Astrocyte of the hippocampus (primary cell): ENCODE measurements at places on chromosomes 1 and 21.

DNA sequence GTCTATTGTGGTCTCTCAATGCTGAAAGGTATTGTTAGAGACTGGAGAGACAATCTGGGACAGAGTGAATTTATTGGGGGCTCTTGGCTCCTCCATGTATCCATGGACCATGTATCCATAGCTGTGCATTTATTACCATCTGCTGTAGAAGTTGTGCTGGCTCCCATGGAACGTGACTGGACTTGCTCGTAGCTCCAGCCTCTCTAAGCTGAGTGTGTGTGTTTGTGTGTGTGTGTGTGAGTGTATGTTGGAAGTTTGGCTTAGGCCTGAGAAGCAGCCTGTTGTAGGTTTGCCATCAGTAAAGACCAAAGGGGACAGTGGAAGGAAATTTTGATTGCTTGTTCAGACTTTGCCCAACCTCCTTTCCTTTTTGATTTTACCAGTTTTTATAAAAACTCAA is 105.7 kb upstream of the USP24 start:
- DNase-seq, result no peak

DNA sequence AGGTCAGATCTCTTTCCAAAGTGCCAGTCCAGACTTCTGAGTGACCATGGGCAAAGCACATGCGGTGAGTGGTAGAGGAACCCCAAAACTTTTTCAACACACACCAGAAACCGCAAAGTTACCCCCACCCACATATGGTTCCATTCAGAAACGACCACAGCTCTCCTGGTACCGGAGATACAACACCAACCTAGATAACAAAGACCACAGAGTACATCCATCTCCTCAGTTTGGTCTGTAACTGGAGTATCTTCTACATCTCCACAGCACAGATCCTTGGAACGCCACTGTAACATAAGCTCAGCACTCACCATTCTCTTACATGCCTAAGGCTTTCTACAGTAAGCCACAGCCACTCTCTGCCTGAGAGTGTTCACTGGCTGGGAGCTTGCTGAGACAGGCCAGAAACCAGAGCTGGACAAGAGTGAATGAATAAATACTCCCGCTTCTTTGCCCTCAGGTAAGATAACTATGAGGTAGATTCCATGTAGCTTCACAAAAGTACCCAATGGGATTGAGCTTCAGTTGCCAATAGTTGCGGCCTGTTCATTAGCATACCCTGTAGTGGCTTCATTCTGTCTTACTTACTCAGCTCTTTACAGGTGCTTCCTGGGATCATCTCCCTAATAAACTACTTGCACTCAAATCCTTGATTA is 81.8 kb downstream of the SMYD3 start:
- no peak for DNase-seq

GRCh38 chr1:97778718-97779117 is 142.1 kb downstream of the DPYD start:
- DNase-seq, result no peak

GRCh38 chr1:174659823-174660222 is 212.1 kb downstream of the GPR52 start:
- peak; percentile 73 for DNase-seq

- peak; percentile 2 for DNase-seq
Measured at GRCh38 chr1:79507770-79508169, 501.2 kb upstream of the ADGRL4 start.

DNA sequence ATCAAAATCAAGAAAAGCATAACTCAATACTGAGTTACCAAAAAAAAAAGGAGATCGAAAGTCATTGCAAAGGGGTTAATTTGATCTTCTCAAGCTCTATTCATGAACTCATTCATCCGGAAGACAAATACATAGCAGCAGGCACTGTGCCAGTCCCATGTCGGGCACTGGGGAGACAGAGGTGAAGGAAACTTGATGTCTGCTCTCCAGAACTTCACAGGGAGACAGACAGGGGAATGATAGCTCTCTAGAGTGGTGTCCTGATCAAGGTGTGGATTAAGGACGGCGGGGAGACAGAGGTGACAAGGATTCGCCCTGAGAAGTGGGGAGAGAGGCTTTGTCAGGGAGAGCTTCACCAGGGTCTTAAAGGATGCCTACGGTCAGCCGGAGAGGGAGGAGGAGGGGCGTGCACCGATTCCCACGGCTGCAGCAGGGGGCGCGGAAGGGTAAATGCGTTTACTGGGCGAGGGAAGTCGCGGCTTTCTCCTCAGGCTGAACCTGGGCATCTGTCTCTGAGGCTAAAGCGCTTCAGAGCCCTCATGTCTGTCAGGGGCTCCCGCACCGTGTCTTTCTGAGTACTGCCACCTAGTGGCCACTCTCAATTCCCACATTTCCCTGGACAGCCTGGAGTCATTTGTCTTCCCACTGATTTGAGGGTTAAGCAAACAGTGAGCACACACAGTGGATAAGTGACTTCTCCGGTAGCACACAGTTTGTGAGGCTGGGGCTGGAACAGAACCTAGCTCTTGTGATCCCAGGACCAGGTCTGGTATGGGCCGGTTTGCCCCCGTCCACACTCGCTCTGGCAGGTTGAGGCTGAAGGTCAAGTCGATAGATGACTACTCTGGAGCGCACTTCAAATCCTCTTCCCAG is 152.8 kb downstream of the TENT5C start:
- DNase-seq, result peak; percentile 91

- no peak for DNase-seq
Measured at GRCh38 chr21:18318156-18318555, 73.5 kb downstream of the CHODL start.

DNA sequence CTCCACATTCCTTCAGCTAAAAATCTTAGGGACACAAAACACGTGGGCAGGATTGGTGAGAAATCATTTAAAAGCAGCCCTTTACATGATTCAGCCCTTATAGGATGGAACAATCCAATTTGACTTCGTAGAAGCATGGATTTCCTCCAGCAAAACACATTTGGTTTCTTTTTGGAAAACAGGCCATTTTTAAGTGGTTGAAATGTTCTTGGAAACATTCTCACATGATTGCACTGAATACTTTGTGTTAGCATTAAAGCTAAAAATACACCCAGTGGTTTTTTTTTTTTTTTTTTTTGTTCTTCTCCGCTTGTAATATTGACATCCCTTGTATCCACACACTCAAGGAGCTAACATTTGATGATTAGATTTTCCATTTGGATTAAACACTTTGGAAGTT is 42.1 kb upstream of the ABCG1 start:
- DNase-seq, result no peak

DNA sequence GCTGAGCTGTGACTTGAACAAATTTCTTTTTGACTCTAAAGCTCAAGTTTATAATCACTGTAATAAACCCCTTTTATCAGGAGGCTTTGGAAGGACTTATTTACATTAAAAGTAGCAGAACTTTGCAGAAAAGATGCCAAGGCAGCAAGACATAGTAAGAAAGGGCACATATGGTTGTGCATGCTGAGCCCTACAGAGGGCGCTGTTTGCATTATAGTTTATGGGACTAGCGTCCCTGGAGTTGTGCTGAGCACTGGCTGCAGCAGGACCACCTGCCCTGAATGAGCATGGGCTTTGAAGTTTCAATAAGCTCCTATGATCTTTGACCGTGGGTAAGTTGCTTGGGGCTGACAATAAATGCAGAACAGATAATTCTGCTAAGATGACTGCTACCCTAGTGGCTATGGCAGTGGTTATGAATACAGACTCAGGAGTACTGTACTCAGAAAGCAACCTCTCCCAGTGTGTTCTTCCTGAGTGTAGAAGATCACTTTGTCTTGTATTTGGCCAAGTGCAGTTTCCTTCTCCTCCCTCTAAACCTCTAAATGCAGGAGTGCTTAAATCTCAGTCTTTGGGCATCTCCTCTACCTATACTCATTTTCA is 45.4 kb upstream of the USP1 start:
- DNase-seq, result peak; percentile 21

GRCh38 chr1:95679262-95679661 is 445.3 kb downstream of the RWDD3 start:
- DNase-seq, result no peak

GRCh38 chr1:209527993-209528717 is 55.4 kb upstream of the CAMK1G start:
- DNase-seq, result peak; percentile 13

DNA sequence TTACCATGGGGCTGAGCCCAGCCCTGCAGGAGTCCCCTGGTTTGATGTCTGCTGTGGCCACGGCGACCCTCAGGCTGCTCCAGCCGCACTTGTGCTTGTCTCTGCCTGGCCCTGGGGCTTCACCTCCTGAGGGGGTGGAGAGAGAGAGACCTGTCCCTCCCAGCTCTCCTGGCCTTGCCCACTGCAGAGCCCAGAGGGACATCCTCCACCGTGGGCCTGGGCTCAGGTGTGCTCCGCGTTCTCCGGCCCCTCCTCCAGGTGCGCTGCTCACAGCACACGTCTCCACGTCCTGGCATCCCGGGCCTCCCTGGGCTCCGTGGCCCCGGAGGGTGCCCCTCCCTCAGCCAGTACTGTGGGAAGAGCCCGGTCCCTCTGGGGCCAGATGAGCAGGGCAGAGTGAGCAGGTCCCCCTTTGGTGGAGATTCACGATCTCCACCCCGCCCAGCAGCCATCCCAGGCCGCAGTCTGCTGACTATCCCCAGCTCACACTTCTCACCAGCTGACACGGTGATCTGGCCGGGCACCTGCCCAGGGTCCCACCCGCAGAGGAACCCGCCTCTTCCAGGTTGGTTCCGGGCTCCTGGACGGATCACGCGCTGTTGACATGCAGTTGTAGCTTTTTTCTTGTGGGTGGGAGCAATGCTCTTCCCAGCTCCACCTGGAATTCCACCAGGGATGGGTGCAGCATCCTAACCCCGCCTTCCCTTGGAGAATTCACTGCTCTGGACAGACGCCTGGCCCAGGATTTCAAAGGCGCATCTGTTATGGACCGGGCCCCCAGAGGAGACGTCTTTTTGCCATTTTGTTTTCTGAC is 41.8 kb upstream of the POFUT2 start:
- no peak for DNase-seq

DNA sequence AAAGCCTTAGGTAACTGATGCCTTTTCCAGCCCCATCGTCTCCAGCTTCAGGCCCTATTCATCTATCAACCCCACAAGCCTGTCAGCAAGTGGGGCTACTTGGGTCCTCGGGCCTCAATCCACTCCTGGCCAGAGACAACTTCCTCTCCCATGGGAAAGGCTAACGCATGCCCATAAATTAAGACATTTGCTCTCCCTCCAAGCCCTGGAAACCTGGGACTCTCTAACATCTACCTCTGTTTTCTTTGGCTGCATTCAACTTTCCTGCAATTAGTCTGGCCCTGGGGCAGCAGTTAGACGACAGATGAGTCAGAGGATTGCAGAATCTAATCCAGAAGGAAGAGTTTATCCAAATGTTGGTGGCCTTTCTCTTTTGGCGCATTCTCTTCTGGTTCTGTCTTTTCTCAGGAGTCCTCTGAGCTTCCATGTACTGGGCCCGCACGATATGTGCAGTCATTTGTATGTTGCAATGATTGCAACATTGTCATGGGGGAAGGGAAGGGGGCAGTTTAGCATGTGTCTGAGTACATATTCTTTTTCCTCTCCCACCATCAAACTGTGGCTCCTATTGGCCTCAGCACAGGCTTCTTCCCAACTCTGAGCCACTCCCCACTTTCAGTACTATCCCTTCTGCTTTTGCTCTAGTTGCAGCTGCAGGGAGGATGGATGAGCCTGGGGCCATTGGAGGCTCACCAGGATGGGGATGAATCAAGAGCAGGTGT is 54.4 kb downstream of the NAV1 start:
- DNase-seq, result peak; percentile 86

- DNase-seq, result no peak
Measured at GRCh38 chr1:14435368-14436023, 163.0 kb upstream of the KAZN start.

DNA sequence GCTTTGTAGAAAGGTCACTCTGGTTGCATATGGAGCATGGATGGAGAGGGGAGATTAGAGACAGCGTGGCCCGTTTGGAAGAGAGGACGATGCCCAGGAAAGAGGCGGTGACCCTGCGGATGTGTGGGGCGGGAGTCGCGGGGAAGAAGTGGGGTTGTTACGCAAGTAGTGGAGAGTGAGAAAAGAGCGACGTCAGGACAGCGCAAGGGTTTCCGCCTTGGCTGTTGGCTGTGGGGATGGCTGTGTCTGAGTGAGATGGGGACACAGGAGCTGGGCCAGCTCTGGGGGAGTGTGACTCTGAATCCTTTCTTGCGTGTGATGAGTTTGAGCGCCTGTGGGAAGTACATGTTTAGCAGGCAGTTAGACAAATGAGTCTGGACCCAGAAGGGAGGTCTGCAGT is 3.8 kb downstream of the B4GALT2 start:
- DNase-seq, result no peak

DNA sequence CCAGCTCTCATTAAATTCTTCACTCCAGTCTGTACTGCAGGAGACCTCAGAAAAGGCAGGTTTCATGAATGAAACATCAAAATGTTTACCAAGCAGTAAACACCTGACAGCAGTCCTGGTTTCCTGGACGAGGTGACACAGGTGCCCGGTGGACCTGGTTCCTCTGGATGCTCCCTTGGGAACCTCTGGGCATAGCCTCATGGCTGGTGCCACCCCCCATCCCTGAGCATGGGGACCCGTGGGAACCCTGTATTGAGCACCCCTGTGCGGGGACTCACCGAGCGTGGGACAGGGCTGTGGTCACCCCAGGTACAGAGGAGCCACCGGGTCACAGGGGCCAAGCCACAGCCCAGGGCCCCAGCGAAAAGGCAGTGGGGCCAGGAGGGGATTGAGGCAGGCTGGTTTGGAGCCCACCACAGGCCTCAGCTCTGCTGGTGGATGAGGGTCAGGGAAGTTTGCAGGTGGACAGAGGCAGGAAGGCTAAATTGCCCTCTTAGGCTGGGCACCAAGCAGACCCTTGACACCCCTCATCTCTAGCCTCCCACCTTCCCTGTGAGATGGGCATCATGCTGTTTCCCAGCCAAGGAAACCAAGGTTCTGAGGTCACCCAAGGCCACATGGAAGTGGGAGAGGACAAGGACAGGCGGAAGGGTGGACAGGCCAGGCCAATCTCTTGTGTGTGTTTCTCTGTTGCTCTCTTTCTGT is 158.4 kb downstream of the PTPRU start:
- no peak for DNase-seq

DNA sequence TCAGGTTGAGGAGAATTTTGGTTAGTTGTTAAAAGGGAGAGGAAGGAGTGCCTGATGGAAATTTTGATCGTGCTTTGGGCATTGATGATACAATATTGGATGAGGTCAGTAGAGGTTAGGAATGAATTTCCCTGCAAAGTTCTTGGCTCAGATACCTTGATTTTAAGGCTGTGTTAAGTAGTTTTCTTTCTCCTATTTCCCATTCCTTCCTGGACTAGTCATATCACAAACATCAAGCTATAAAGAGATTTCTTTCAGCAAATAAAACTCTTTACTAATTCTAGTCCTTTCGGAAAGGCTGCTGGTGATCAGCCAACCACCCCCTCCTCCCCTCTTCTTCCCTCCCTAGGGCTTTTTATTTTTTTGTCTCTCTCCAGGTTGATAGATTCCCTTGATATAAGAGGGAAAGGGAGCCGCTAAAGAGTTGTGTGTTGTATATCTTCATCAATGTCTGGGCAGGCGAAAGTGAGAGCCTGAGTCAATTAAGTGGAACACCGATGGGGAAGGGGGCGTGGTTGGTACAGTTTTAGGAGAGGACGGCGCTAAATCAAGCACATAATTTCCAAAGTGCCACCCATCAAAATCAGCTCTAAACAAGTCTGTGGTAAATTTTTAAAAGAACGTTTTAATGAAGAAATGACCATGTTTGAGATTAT is 100.1 kb upstream of the PLXNA2 start:
- peak; percentile 32 for DNase-seq

GRCh38 chr1:229726061-229726460 is 100.0 kb downstream of the URB2 start:
- DNase-seq, result no peak

GRCh38 chr1:231039161-231040018 is 664 bp downstream of the FAM89A start:
- DNase-seq, result peak; percentile 62
